Retinal pigment epithelial cell (primary cell): ENCODE measurements at places on chromosomes 1 and 21.

GRCh38 chr1:20440785-20441200 is 45.2 kb downstream of the CAMK2N1 start:
- no peak for DNase-seq

- no peak for DNase-seq
Measured at GRCh38 chr1:200479816-200480215, 70.0 kb upstream of the ZNF281 start.

- DNase-seq = peak; percentile 93
Measured at GRCh38 chr1:196464480-196464941, 143.7 kb downstream of the KCNT2 start.

GRCh38 chr1:235736263-235736662 is 86.7 kb upstream of the GNG4 start:
- DNase-seq = no peak

DNA sequence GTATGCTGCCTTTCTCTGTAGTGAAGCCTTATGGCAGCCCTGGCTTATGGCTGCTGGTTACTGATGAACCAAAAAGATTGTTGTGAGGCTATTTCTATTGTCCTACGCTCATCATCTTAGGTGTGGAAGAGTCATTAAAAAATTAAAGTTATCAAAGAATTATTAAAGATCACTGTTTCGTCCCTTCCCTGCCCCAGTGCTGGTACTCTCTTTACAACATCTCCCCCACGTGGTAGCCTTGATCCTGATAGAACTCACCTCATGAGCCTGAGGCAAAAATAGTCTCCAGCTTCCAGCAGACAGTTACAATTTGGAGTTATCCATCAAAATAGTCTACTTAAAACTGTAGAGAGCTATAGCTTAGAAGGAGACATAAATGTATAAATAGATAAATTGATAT is 201.5 kb downstream of the S1PR1 start:
- no peak for DNase-seq

DNA sequence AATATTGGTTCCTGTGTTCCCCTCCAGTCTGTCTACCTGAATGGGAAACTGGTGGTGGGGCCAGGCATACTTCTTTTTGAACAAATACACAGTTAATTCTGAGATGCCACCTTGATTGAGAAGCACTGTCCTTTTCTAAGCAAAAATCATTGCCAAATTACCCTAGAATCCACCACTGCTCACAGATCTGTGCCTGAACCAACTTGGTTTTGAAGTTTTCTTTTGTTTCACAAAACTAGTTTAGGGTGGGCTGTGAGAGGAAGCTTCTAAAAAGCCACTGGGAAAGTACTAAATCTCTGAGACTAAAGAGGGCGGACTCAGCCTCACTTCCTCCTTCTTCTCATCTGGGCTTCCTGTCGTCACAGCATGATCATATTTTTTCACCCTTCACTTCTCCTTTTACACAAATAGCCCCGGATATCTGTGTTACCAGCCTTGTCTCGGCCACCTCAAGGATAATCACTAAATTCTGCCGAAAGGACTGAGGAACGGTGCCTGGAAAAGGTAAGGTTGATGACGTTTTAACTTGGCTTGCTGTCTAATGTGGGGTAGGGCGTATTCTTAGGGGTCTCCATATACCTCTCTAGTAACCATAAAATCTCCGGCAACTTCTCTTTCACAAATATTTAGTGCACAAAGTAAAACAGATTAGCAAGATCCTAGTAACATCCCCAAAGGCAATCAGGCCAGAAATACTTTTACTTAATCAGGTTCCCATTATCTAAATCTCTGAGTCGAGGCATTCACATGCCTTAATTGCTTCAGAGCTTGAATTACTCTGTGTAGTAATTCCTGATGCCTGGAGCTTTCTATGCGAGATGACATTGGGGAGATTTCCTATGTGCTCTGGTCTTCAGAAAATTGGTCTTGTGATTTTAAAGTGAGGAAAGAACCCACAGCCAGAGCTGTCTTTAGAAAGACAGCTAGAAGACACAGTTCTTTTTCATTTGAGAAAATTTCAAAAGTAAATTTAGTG is at the start of gene CD53:
Gene CD53 (plus strand): TSS at position 404 of the 976 bp plus-strand sequence. CDS start 18,261 bp downstream, outside the sequence.
- DNase-seq = no peak

- DNase-seq = no peak
Measured at GRCh38 chr1:28062806-28063205, 25.6 kb downstream of the EYA3 start.

DNA sequence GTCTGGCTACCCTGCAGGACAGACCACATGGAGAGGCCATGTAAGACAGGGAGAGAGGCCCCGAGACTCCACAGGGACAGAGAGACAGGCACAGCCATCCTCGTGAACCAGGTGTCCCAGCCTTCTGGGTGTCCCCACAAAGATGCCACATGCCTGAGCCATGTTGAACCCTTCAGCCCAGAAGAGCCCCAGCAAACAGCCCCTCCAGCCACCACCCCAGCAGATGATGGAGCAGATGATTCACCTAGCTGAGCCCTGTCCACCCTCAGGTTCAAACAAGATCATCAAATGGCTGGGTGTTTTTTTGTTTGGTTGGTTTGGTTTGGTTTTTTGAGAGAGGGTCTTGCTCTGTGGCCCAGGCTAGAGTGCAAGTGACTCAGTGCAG is 78.7 kb downstream of the DHRS3 start:
- DNase-seq = no peak

- DNase-seq = peak; percentile 70
Measured at GRCh38 chr1:8985915-8986813, 40.1 kb downstream of the SLC2A7 start.

- DNase-seq = peak; percentile 13
Measured at GRCh38 chr1:34742667-34743270, 12.1 kb upstream of the GJB5 start.

- DNase-seq = no peak
Measured at GRCh38 chr1:195733826-195734225, 874.4 kb downstream of the KCNT2 start.

- DNase-seq = no peak
Measured at GRCh38 chr1:204989266-204990058, 53.5 kb upstream of the CNTN2 start.

DNA sequence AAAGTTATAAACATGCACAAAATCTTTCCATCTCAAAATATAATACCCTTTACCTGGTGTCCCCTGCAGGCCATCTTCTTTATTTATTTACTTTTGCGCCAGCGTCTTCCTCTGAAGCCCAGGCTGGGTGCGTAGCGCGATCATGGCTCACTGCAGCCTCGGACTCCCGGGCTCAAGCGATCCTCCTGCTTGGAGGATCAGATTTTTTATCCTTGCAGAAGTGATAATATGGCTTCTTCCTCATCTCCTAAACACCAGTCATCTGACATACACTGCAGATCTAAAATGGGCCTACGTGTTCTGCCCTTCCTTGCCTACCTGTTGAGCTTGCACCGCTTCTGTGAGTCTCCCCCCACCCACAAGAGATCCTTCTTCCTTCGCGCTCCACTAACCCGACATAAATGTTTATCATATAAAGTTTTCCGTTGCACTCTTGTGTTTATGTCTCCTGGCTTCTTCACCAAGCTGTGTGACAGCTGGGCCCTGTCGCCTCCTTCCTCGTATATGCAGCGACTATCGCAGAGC is 506 bp upstream of the SRP9 start:
- DNase-seq = no peak

- no peak for DNase-seq
Measured at GRCh38 chr1:87450615-87451209, 122.0 kb downstream of the LMO4 start.

GRCh38 chr1:246159279-246160227 is 347.5 kb downstream of the SMYD3 start:
- no peak for DNase-seq

DNA sequence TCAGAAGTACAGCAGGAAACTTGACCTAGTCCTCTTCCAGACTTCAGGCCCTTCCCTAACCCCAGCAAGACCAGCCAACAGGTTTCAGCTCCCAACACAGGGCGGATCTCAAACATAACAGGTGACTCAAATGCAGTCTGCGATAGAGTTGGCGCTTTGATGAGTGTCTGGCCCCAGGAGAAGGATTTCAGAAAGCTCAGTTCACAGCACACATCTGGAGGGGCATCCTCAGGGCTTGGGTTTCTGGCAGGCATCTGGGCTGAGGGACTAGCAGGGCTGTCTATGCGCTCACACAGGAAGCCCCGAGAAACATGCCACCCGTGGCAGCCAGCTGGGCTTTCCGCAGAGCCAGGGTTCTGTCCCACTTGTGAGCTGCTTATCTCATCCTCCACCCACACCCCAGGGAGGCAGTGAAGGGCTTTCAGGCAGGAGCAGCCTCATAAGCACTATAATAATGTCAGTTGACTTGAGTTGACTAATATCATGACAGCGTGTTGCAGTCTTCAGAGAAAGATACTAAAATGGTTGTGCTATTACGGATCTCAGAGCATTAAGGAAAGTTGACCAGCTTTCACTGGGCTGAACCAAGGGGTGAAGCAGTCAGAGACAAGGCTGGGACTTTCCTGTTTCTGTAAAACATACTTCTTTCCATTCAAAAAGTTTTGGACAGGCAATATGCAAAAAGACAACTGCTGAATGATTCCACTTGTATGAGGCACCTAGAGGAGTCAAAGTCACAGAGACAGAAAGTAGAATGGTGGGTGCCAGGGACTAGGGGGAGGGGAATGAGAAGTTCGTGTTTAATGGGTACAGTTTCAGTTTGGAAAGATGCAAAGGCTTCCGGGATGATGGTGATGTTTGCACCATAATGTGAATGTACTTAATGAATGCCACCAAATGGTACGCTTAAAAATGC is 233.0 kb upstream of the IRF2BP2 start:
- no peak for DNase-seq

DNA sequence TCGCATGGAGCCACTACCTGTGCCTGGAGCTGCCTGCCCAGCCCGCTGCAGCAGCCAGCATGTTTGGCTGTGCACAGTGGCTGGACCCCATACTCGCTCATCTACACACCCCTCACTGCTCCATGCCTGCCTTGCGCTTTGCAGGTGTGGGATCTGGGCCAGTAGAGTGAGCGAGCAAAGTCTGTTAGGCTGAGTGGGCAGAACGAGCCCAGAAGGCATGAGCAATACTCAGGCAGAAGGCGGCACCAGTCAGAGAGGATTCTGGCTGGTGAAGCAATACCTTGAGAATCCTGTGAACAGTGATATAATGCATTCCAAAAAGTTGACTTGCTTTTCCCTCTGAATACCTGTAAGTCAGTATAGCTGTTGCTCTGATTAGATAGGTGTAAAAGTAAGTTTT is 816.4 kb downstream of the KCNT2 start:
- no peak for DNase-seq

DNA sequence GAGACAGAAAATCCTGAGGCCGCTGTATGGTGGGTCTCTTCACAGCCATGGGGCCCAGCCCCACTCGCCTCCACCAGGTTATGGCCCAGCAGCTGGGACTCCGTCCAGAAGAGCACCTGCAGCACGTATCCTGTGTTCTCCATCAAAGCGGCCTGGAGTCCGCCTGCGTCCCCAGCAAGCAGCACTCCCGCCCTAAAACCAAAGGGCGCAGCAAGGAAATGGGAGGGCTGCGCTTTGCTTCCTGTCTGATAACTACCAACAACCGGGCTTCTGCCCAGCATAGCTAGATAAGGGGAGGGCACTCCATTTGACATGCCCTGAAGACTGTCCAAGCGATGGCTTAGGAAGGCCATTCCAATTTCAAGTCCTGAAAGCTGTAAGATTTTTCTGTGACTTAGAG is 119.9 kb downstream of the KCNJ15 start:
- DNase-seq = no peak

DNA sequence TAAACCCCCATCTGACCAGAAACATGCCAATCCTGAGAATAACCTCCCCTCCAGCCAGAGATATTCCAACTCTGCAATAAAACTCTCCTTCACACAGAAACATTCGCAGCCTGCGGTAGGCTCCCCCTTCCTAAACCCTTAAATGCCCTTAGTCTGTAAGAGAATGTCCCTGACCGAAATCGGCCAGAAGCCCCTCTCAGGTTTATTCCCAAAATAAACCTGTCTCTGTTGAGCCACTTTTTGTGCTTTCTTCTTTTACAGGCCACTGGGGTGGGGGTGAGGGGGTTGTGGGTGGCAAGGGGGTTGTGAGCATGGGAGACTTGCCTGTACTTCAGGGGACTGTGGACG is 4.6 kb downstream of the PRXL2B start:
- DNase-seq = no peak

- peak; percentile 37 for DNase-seq
Measured at GRCh38 chr1:3590139-3590763, 21.1 kb downstream of the MEGF6 start.

GRCh38 chr1:43587594-43587993 is 56.9 kb downstream of the PTPRF start:
- DNase-seq = no peak

DNA sequence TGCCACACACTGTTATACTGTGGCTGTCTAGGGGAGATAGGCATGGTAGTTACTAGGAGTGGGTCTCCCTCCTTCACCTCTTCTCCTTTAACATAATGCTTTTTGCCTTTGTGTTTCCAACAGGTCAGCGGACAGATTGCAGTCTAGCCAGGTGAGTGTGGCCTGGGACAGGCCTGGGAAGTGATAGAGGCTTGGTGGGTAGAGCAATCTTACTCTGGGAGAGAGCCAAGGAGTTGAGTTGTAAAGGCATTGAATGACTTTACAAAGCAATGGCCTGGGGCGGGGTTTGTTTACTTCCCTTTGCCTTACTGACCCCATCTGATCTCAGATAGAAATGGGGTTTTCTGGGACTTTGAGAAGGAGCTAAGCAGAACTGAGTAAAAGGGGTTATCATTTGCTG is 51.0 kb upstream of the IKBKE start:
- DNase-seq = no peak

DNA sequence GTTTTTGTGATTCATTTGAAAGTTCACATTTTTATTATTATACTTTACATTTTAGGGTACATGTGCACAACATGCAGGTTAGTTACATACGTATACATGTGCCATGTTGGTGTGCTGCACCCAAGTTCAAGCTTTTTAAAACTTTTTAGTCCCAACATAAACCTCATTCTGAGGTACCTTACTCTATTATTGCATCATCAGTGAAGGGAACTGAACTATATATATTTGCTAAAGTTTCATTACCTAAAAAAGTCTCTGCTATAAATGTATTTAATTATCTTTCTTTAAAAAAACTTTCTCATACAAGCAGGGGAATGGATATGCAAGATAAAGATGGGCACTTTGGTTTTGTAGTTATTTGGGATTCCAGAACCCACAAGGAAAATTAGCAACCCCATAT is 931.4 kb upstream of the ADGRL2 start:
- DNase-seq = no peak

- no peak for DNase-seq
Measured at GRCh38 chr1:198970916-198971315, 332.1 kb downstream of the PTPRC start.

- no peak for DNase-seq
Measured at GRCh38 chr1:12309783-12310742, 80.2 kb downstream of the VPS13D start.

GRCh38 chr1:112954945-112955772 is 837 bp downstream of the SLC16A1 start:
- no peak for DNase-seq

DNA sequence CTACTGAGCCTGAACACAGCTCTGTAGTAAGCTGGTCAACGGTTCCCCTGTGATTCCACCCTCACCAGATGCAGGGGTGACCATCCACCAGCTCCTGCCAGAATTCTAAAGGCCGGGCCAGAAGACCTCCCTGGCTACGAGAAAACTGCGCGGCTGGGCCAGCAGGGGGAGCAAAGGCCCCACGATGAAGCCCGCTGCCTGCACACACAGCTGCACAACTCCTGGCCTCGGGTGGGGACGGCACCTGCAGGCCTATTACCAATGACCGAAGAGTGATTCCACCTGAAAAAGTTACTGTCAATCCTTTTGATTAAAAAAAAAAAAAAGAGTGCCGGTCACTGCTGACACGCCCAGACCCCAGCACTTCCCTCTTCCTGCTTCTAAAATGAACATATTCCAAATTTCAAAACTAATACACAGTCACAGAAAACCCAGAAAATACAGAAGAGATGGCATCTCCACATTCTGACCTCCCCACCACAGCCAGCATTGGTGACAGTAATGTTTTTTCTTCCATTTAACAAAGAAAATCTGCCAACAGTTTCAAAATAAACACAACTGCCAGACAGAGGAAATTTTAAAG is 49.8 kb upstream of the RIPK4 start:
- no peak for DNase-seq
